ENCODE measurements at places on chromosomes 11 and 22.

- DNase-seq: no peak
These were observed 94.7 kb downstream of the MPPED1 start for GRCh38 chr22:43506487-43506886.

DNA sequence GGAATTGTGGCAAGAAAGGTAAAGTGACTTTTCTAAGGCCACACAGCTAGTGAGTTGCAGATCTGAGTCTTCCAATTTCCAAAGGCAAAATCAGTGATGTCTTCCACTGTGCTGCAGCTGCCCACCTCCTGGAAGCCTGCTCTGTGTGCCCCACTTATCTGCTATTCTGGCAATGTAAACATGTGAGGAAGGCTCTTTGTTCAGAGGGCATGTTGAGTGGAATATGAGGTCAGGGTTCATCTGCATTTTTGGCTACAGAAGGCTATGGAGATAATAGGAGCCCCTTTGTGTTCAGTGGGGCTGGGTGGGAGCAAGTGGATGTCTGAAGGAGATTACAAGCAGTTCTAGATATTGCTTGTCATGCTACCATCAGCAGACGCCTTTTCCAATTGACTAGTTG, 396.2 kb downstream of the BUD13 start:
- DNase-seq: no peak

DNA sequence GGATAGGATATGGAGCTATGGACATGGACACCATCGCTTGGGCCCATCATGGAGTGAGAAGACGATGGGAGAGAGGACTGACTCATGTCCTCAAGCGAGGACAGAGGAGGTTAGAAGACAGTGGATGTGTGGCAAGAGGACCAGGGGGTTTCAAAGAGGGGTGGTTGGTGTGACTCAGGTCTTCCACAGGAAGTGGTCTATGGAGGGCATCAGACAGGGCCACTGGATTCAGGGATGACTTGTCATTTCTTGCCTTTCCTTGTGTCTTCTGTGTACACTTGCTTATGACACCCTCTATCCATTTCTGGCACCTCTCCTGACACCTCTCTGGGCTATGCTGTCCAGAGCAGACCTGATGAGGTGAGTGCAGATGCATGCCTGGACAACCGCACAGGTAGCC, 115.4 kb downstream of the OSBP2 start:
- no peak for DNase-seq

DNA sequence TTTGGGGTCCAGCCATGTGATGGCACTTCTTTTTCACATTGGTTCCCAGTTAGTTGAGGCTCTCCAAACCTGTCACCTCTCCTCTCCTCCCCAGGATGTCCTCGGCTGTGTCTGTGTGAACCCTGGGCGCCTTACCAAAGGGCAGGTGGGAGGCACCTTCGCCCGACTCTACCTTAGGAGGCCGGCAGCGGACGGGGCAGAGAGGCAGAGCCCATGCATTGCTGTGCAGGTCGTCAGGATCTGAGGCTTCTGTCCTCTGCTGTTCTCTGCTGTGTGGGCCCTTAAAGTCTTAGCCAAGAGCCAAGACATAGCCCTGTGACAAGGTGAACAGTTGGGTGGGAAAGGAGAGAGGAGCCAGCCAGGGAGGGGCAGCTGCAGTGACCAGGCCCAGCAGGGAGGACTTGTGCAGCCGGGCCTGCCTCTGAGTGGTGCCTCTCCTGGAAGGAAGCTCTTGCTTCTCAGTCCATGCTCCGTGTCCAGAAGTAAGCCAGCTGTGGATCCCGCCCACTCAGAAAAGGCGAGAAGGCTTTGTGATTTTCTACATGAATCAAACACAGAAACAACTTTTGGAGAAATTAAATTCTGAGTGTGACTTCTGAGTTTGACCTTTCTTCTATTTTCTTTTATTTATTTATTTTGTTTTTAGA, 17.5 kb upstream of the CDC42EP2 start:
- DNase-seq: no peak

DNA sequence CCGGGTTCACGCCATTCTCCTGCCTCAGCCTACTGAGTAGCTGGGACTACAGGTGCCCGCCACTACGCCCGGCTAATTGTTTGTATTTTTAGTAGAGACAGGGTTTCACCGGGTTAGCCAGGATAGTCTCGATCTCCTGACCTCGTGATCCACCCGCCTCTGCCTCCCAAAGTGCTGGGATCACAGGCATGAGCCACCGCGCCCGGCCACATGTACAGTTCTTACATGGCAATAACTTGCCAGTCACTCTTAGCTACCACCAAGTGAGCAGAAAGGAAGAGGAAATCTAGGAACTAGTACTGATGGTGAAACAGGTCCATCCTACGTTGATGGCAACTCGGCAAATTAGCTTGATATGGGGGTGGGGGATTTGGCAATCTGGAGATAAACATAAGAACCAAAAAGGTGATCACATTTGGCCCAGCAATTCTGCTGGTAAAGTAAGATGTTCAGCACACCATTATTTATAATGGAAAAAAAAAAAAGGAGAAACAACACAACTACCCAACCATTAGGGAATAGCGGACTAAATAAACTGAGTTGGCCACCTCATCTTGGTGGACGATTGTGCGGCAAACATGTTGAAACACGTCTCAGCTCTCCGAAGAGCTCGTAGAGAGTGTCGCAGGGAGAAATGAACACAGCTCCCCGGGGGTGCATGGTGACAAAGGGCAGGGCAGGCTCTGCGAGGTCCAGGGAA, 5.3 kb downstream of the NLRP6 start:
- DNase-seq: no peak

DNA sequence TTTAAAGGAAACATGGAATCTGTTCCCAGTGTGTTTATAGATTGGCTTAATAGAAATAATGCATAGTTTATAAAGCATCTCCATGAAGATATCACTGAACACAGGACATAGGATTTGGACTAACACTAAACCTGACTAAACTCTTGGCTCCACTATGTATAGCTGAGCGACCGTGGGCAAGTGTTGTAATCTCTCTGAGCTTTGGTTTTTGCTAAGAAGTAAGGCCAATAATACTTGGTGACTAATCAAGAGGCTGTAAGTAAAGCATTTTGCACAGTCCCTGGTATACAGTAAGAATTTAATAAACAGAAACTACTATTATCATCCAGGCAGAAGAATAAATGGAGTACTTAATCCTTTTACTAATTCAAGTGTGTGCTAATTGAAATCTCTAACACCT, 125.5 kb upstream of the MTMR2 start:
- DNase-seq: no peak

- DNase-seq: no peak
These were observed 61.8 kb downstream of the BID start for GRCh38 chr22:17712441-17712840.

GRCh38 chr11:44125598-44125997, 30.1 kb downstream of the EXT2 start:
- DNase-seq: no peak

DNA sequence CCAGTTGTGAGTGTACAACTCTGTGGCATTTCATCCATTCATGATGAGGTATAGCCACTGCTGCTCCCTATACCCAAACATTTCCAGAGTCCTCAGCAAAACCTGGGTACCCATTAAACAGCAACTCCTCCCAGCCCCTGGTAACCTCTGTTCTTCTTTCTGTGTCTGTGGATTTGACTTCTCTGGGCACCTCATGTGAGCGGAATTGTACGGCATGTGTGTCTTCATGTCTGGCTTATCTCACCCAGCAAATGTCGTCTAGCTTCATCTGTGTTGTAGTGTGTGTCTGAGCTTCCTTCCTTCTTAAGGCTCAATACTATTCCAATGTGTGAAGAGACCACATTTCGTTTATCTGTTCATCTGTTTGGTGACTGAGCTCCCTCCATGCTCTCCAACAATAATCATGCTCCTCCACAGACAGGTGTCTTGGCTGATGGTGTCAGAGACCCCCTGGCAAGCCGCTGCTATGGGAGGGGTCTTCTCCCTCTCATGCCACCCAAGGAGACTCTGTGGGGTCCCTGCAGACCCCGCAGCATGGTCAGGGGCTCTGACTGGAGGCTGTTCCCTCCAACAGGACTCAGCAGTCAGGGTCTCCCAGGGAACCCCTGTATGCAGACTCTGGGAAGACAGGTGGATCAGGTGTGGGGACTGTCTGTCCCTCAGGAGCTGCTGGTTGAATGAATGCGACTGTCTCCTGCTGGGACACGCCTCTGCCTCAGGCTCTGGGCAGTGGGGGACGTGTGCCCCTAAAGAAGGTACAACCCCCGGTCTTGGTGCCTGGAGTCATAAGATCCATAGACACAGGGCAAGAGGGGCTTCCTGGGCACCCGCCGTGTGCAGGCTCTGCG, 52.7 kb downstream of the SMIM38 start:
- DNase-seq: no peak

DNA sequence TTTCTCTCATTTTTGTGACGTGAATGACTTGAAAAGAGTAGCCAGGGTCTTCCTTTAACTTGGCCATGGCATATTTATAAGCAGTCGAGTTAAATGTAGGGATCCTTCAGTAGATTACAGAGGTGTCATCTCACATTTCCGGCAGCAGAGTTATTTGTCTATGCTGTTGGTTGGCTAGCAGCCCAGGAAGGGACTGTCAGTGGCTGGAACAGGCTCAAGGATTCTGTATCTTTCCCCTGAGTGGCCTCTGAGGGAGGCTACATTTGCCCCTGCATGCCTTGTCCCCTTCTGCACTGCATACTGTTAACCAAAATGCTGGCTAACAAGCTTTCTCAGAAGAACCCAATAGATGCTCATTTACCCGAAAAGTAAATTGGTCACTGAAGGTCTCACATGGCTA, 187.6 kb downstream of the PGR start:
- no peak for DNase-seq

GRCh38 chr11:119505861-119506260, 82.9 kb upstream of the THY1 start:
- DNase-seq: no peak

DNA sequence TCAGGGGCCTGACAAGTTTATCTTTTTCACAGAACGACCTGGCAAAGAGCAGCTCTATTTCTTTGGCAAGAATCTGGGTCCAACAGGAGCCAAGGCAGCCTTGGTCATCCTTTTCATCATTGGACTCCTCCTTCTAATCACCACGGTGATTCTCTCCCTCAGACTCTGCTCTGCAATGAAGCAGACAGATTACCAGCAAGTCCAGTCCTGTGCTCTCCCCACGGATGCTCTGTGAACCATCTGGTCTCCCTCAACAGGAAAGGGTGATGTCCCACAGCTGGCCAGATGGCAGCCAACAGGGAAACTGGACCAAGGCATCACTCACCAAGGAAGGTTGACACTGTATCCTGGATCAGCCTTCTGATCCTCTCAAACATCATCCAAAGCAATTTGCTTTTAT, 17.0 kb upstream of the PANX1 start:
- no peak for DNase-seq

GRCh38 chr22:42300259-42301076, 30.0 kb upstream of the TCF20 start:
- DNase-seq: peak; percentile 39

GRCh38 chr11:111573821-111574249, 28.4 kb upstream of the SIK2 start:
- no peak for DNase-seq

DNA sequence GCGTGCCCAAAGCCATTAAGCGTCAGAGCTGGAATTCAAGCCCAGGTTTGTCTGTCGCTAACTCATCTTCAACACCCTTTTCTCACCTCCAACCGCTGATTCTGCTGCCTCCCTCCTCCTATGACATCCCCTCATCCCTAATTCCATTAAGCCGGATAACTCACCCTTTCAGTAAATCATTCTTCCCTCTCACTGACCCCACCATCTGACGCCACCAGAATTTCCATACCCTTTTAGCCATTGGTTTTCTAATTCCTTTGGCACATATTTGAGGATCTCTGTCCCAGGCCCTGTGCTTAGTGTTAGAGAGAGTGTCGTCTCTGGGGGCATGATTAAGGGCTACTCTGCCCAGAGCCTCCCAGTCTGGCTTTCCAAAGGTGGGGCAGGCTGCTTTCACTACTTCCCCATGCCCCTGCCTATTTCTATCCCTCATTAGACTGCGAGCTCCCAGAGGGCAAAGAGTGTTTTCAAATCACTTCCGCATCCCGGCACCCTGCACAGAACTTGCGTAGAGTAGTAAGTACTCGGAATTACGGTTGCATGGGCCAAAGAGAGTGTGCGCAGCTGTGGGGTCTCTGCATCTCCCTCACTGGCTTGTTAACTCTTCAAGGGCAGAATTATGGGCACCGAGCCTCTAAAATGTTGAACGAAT, 3.9 kb downstream of the KLHL35 start:
- DNase-seq: no peak

DNA sequence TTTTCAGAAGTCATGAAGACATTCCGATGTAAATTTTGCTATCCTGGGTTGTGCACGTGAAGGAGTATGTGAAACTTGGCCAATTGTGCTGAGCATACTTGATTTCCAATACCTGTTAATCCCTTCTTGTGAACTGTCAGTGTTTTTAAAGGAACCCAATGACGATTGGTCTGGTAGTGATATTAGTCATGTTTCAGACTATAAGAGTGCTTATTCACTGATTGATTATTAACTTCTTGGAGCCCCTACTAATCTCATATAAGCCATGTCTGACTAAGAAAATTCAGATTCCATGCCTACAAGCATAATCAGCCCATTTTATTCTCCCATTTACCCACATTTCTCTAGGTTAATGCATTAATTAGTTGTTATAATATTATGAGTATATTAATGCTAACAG, 330.8 kb upstream of the MTNR1B start:
- DNase-seq: no peak

GRCh38 chr11:47797633-47798032, 30.5 kb upstream of the FNBP4 start:
- DNase-seq: peak; percentile 45

DNA sequence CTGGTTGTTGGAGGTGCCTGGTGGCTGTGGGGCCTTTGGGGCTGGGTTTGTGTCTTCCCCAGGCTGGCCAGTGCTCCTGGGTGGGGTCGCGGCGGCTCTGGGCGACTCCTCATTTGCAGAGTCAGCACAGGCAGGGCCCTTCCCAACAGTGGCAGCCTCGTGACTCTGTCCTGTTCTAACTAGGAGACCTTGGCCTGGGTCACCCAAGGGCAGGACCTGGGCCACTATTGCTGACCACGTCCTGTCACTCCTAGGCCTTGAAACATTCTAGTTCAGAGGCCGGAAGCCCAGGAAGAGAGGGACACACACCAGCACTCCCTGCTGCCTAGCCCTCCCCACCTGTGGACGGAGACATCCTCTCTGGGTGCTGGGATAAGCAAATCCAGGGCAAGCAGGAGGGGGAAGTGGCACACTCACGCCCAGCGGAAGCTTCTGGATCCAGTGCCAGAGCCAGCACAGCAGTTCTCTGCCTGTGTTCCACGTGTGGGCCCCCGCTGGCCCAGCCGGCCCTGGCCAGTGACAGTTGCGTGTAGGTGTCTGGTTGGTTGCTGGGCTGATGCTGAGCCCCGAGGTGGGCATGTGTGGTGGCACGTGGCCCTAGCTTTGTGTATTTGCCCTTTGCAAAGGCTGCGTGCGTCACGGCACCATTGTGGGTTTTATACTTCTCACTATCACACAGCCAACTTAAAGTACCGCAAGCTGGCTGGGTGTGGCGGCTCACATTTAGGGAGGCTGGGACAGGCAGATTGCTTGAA, 4.3 kb upstream of the CHID1 start:
- no peak for DNase-seq
